SK-N-SH treated with all-trans-retinoic acid at 6 μM for 48 hours (cell line): ENCODE measurements at places on chromosomes 13 and 19.

GRCh38 chr13:32316501-32316900 lies 1.2 kb downstream of the BRCA2 start:
- no peak for ATAC-seq

- no peak for ATAC-seq
These were observed 97.9 kb upstream of the SLC7A1 start for GRCh38 chr13:29693275-29693945.

GRCh38 chr13:69524459-69525150 lies 583.0 kb upstream of the ATXN8OS start:
- ATAC-seq, result no peak

DNA sequence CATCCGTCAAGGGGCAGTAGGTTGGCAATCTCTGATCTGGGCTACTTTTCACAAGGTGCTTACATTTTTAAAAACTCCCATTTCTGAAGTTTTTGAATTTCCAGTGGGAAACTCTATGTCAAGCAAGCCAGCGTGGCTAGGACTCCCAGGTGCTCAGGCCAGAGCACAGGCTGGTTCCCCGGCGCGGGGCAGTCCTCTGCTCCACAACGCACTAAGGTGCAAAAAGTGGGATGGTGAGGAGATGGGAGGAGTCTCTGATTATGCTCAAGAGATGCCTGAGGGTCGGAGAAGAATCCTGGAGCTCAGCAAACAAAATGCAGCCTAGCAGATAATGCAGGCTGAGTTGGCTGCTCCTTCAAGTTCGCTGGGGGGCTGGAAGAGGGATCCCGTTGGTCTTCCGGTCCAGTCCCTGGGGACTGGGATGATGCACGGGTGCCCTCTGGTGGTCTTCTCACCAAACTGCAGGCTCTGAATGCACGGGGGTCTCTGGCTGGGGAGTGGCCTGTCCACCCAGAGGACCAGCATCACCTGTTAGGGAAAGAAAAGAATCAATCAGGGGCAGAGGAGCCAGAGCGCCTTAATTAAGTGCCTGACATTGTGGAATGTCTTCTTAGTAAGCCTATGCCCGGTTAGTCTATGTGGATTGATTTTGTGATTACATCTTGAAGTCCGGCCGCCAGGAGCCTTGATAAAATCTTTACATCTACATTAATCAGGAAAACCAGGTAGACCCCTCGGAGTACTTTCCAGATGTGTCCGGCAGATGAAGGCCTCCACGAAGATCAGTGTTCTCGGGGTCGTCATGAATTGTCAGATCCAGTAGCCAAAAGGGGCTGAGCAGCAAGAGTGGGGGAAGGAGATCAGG lies 244.4 kb upstream of the MAB21L1 start:
- ATAC-seq, result peak; percentile 83

DNA sequence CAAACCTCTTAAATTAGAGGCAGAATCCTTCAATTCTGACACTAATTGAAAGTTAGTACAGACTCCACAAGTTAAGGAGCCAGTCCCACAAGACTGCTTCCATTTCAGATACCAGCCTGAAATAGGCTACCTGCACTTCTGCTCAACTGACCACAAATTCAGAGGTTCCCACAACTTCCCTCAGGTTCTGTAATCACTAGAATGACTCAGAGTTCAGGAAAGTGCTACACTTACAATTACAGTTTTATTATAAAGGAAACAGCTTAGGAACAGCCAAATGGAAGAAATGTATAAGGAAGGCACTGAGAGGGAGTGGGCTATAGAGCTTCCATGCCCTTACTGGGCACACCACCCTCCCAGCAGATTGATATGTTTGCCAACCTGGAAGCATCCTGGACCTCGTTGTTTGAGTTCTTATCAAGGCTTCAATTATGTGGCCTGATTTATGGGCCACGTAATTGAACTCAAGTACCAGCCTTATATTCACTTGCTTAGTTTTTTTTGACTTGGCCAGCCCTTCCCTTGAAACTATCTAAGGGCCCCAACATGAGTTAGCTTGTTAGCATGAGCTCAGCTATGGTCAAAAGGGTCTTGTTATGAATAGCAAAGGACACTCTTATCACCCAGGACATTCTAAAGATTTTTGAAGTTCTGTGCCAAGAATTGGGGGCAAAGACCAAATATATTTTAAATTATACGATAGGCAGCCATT lies 25.9 kb downstream of the NBEA start:
- no peak for ATAC-seq

- ATAC-seq, result no peak; the same call in 2 of the 3 replicates
These were observed 497 bp upstream of the MLNR start for GRCh38 chr13:49219647-49220035.

DNA sequence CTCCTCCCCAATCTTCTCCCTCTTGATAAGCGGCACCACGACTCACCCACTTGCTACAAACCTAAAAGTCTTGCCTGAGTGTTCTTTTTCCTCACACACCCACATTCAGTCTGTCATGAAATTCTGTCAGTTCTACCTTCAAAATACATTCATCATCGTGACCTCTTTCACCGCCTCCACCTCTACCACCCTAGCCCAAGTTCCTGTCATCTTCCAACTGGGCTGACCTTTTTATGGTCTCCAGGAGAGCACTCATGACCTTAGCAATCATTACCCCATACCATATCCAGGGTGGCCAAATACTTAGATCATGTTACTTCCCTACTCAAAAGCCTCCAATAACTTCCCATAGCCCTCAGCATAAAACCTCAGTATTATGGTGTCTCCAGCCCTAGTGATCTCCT lies 110.4 kb upstream of the TSC22D1 start:
- ATAC-seq, result no peak

GRCh38 chr13:99034333-99035085 lies 56.6 kb upstream of the DOCK9 start:
- no peak for ATAC-seq

DNA sequence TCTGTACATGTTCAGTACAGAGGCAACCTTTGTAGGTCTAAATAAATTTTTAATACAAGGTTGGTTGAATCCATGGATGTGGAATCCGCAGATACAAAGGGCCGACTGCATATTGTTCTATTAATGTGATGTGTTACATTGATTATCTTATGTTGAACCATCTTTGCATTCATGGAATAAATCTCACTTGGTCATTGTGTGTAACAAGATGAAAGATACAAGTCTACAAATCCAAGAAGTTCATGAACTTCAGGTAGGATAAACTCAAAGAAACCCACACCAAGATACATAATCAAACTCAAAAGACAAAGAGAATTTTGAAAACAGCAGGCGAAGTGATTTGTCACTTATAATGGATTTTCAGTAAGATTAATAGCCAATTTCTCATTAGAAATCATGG lies 8.0 kb upstream of the TFDP1 start:
- ATAC-seq, result no peak

DNA sequence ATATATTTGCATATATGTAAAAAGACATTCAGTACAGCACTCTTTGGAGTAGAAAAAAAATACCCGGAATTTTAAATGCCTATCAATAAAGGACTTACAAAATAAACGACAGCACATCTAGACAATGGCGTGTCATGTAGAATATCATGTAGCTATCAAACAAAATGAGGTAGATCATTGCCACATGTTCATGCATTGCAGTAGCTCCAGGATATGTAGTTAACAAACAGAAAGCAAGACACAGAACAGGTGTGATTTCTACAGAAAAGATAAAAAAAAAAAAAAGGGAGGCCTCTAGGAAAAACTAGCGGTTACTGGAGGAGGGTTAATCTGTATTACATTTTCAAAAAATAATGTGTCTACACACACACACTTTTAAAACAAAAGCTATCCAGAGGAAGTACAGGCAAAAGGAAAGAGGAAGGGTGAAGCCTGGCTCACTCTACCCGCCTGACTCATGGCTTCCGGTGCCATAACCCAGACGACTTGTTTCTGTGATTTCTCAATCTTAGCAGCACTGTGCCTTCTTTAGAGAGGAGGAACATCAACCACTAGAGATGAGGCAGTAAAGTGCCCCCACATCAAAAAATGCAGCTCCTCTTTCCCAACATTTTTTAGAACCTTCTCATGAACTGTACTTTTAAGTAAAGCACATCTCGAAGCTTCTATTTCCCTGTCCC lies 6.9 kb downstream of the KCTD12 start:
- peak; percentile 93 for ATAC-seq

DNA sequence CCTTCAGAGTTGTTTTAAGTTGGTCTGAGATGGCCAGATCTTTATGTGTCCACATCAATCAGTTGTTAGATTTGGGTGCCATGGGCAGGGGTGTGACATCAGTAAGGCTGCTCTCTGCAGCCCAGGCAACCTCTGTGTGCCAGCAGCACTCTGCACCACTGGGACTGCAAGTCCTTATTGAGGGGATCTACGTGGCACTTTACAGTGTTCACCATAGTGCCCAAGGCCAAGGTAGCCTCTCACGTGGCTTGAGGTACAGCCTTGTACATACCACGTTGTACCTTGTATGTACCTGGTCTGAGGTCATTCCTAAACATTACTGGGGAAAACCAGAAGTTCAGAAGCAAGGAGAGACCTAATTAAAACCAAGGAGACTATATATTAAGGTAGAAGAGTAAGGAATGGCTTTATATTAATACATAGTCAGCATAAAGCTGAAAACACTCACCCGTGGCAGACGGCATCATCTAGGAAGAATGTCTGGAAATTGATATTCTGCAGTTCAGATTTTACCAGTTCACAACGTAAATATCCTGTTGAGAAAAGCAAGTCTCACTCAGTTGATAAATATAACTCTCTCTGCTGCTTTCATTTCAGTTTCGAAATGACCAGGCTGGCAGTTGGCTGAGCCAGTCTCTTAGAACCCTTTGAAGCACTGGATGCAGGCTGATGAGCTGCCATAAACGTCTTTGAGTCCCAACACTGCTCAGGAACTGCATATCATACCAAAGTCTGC lies 128.8 kb downstream of the ZDHHC20 start:
- ATAC-seq, result no peak

GRCh38 chr13:34751492-34751891 lies 190.6 kb upstream of the NBEA start:
- no peak for ATAC-seq

DNA sequence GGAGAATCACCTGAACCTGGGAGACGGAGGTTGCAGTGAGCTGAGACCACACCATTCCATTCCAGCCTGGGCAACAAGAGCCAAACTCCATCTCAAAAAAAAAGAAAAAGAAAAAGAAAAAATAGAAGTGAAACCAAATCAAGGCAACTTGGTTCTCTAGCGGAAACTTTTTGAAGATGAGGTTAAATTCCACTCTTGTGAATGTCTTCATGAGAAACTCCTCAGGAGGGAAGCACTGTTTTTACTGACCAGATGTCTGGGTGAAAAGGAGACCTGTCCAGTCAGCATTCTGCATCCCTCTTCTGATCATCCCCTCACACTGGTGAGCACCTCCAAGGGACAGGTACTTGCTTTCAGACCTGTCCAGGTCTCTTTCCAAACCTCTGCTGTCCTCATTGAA lies 15.8 kb downstream of the BRD4 start:
- ATAC-seq, result no peak

GRCh38 chr19:39253374-39254149 lies 4.9 kb upstream of the IFNL4 start:
- no peak for ATAC-seq

GRCh38 chr19:507286-508203 lies at the start of gene TPGS1:
TSS of gene TPGS1 (plus strand) at chr19:507497. CDS start at chr19:507507, 10 bp downstream.
- peak; percentile 93 for ATAC-seq

DNA sequence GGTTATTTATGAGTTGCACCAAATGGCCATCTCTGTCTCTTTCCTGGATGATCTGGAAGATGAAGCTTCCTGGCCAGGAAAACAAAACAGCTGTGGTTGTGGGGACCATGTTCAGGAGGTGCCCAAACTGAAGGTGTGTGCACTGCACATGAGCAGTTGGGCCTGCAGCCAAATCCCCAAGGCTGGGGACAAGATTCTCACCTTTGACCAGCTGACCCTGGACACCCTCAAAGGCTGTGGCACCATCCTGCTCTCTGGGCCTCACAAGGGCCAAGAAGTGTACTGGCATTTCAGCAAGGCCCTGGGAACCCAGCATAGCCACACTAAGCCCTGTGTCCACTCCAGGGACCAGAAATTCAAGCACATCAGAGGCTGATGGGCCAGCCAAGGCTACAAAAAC lies 84.2 kb downstream of the KCNRG start:
- no peak for ATAC-seq

DNA sequence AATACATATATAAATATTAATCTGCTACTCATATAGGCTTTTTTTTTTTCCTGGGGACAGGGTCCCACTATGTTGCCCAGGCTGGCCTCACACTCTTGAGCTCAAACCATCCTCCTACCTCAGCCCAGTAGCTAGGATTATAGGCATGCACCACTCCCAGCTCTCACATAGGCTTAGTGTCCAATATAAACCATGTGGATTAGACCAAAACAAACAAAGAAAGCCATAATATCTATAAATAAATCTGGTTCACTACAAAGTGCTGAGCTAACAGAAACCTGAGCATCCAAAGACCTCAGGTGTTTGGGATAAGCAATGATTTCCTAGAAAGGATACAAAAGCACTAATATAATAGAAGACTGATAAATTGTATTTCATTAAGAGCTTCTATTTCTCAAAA lies 26.0 kb downstream of the TBC1D4 start:
- no peak for ATAC-seq

GRCh38 chr13:86090181-86090580 lies 291.0 kb upstream of the SLITRK6 start:
- ATAC-seq, result no peak

GRCh38 chr13:30442926-30443325 lies 20.6 kb downstream of the UBE2L5 start:
- ATAC-seq, result no peak

DNA sequence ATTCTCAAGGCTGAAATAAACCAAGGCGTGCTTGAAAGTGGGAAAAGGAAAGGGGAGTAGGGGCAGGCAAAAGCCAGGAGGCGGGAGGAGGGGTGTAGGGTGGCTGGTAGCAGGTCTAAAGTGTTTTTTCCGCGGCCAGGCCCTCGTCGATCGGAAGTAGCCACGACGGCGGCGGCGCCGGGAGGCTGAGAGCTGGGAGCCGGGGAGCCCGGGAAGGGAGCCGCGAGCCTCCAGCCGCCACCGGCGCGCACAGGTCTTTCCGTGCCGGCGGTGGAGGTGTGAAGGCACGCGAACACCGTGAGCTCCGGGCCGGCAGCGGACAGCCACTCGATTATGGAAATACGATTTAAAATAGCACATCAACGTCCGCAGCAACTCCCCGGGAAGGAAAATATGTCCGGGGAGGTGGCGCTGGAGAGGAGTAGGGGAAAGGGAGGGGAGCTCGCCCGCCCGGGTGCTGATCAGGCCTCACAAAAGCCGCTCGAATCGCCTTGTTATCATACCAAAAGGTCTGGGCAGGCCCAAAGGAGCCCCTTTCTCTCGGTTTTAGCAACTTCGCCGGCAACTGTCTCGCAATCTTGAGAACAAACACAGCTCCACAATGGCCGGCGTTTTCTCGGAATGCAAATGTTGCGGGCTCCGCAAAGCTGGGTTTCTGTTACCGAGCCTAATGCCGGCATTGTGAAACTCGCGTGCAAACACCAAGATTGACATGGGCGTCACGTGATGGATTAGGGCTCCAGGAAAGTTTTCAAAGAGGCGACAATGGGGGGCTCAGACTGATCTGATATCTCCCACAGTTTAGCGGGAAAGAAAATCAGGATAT lies 2.9 kb upstream of the PCDH8 start:
- peak; percentile 63 for ATAC-seq

- no peak for ATAC-seq
These were observed 209.1 kb downstream of the IRS2 start for GRCh38 chr13:109577191-109577700.

GRCh38 chr19:45020071-45020470 lies 18.8 kb upstream of the CLASRP start:
- no peak for ATAC-seq

GRCh38 chr13:114047358-114047881 lies 73.5 kb upstream of the C13orf46 start:
- no peak for ATAC-seq

GRCh38 chr13:90622541-90622940 lies 724.9 kb upstream of the MIR17HG start:
- ATAC-seq, result no peak
